Motor neuron (in vitro differentiated cells): ENCODE measurements at places on chromosomes 6 and 20.

GRCh38 chr6:43058531-43058930 lies 703 bp downstream of the MRPL2 start:
- ATAC-seq = no peak

DNA sequence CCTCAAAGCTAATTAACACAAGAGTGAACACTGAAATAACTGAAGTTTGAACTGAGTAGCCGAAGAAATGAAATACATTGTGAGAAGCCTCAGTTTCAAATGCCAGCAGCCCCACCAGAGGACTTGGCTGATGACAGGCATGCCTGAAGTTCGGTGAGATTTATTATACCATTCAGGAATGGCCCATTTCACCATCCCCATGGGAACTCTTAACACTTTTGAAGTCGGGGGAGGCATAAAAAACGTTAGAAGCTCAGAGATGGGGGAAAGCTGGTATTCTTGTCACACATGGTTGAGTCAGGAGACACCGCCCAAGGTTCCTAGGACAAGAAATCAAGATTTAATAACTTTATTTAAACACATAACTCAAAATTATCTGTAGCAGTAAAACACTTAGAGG lies 17.6 kb upstream of the SLC22A3 start:
- no peak for ATAC-seq

GRCh38 chr20:12882832-12883506 lies 125.8 kb upstream of the SPTLC3 start:
- no peak for ATAC-seq

DNA sequence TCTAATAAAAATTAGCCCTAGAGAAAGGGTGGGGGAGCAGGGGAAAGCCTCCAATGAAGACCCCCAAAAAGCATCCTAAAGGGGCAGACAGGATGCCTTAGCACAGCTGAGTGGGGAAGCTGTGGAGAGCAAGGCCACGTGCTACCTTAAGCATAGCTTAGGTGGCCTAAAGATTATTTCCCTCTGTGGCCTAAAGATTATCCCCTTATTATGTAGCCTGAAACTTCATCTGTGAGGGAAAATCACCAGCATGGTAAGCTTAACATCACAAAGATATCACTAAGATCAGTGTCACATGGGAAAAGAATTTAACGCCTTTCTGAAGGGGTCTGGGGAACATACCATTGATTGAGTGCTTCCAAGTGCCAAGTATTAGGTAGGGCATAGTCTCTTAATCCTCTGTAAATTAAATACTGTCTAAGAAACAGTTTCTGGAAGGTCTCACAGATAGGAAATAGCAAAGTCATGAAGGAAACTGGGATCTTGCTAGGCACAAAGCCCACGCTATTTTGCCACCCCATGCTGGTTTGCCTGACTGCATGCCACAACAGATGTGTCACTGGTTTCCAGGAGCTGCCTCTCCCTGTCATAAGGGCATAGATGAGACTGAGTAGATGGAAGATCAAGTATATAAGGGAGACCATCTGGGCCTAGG lies 170.0 kb downstream of the HACE1 start:
- ATAC-seq = no peak

DNA sequence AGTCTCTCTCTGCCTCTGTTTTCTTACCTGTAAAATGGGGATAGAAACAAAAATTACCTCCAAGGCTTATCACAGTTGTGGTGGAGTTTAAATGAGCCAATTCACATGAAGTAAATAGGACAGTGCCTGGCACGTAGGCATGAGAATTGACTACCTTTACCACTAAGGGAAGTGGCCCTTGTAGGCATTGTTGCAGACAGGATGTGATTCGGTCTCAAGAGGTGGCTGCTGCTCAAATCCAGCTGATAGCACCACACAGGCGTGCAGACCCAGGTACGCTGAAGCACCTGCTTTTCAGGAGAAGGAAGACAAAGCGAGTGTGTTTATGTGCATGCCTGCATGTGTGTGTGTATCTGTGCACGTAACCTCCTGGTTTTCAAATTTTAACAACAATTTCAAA lies 108.6 kb downstream of the EYA2 start:
- ATAC-seq = no peak

DNA sequence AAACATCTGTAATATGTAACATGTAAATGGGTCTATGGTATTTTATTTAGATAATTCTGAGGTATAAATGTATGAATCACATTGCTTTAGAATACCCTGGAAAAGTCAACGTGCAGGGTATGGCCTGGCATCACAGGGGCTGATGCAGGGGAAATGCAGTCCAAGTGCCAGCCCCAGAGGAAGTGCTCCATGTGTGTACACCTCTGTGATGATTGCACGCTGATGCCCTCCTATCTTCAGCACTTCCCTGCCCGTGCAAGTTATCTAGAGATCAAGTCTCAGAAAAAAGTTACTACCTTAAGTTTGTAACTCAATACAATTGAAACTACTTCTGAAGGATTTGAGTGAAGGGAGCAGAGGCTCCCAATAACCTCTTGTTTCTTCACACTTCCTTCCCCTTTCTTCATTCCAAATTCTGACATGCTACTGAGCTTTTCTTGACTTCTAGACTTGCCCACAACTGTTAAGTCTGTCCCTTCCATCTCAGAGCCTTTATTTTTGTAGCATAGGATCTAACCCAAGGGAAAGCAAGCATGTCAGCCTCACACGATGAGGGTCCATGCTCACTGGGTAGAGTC lies 2.2 kb downstream of the SMLR1 start:
- no peak for ATAC-seq

GRCh38 chr20:15162079-15162647 lies 824.8 kb upstream of the FLRT3 start:
- ATAC-seq = no peak

DNA sequence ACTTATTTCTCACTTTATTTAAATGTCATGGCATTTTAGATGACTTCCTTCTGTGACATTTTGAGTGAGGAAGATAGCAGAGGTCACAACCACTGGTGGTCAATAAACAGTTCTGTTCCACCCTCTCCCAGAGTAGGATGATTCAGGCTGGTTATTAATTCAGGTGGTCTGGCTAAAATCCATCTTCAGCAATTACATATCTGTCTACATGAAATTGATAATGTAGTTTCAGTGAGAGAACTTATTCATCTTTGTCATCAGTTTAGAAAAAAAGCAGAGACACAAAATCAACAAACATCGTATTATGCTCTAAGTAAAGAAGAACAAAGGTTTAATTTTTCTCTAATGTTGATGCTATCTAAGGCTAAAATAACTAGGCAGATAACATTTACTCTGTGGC lies 525.5 kb downstream of the TENT5A start:
- ATAC-seq = no peak

DNA sequence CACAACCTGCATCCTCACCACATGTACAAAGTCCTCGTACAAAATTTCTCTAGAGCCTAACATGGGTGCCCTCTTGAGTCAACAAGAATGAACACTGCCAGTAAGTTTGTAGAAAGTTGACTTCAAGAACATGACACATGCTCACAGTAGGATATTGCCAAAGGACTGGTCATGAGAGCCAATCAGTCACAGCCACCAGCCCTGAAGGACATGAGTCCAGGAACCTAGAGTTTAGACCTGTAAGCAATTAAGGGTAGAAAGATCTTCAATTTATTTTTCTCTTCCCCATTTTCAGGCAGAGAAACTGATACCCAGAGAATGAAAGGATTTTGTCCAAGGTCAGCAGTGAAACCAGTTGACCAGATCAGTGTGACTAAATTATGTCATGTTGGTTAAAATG lies 96.1 kb downstream of the MAFB start:
- no peak for ATAC-seq

- ATAC-seq = peak; percentile 40
Measured at GRCh38 chr6:16332175-16332542, 93.8 kb downstream of the GMPR start.

GRCh38 chr20:23668477-23668951 lies 20.3 kb downstream of the CST4 start:
- peak; percentile 45 for ATAC-seq

- no peak for ATAC-seq
Measured at GRCh38 chr6:1625794-1626435, 16.2 kb downstream of the FOXC1 start.

- ATAC-seq = no peak
Measured at GRCh38 chr6:162690158-162690557, 37.4 kb downstream of the PRKN start.

DNA sequence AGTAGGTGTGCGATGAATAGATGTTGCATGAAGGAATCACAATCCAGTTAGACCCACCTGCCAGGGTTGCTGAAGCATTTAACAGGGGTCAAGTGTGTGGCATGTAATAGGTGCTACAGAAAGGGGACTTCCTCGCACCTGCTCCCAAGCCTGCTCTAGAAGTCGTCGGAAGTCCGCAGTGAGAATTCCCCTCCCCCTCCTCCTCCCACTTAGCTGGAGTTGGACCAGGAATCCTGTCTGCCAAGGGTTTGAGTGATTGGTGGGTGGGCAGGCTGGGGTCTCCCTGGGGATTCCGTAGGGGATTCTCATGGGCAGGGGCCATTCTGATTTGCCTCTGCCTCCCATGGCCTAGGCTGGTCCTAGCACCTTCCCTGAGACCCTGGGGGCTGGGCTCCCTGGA lies 10.3 kb downstream of the SCRT2 start:
- no peak for ATAC-seq

DNA sequence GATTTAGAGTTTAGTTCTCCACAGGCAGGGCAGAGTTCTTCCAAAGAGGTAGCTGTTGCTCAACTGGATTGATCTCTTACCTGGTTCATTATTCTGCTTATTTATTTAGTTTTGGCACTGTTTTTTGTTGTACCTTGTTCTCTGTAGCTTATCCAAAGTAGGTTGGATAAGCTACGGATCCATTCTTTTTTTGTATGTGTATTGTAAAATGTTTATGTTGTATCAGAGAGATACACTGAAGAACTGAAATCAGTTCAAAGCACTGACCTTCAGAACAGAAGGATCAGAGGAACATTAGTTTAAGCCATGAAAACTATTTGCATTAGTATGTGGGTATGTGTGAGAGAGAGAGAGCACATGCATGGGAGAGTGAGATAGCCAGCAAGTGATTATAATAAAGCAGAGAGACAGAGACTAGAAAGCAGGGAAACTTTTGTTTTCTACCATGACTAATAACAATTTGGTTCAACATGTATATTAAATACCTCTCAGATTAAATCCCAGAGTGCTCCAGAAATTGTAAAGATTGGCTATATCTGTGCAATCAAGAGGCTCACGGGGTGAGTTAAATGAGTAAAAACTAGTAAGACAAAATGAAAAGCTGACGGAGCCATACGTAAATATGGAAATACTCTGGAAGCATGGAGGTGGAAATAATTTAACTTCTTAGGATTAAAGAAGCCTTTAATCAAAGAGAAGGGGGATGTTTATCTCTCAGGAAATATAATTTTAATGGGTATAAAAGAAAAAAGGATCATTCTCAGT lies 40.2 kb downstream of the ITCH start:
- ATAC-seq = peak; percentile 78

DNA sequence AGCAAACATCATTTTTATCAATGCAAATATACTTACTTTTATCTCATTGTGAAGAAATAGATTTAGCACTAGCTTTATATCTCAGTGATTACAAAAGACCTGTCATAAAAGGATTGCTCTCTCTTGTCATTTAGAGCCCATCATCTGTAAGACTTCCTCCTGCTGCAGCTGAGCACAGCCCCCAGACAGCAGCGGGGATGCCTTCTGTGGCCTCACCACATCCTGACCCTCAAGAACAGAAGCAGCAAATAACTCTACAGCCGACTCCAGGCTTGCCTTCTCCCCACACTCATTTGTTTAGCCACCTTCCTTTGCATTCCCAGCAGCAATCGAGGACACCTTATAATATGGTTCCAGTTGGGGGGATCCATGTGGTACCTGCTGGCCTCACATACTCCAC lies 127.0 kb upstream of the EDN1 start:
- no peak for ATAC-seq

GRCh38 chr20:25750765-25751696 lies 54.4 kb upstream of the ZNF337 start:
- peak; percentile 71 for ATAC-seq

- ATAC-seq = no peak
Measured at GRCh38 chr6:12516070-12516469, 200.5 kb upstream of the PHACTR1 start.
